ENCODE measurements at places on chromosomes 16 and 17.

DNA sequence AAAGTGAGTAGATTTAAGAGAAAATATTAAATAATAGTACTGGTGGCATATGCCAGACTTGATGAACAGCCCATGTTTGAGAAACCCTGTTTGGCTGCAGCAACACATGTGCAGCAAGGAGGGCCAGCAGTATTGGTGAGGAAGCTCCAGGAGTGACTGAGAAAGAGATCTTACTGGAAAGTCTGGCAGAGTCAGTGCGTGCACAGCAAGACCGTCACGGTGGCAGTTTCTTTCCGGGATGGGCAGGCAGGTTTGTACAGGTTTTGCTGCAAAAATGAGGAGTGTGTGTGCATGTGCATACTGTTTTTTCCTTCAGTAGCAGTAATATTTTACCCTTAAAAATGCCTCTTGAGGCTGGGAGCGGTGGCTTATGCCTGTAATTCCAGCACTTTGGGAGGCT, 41.4 kb downstream of the KSR1 start:
- DNase-seq = no peak

DNA sequence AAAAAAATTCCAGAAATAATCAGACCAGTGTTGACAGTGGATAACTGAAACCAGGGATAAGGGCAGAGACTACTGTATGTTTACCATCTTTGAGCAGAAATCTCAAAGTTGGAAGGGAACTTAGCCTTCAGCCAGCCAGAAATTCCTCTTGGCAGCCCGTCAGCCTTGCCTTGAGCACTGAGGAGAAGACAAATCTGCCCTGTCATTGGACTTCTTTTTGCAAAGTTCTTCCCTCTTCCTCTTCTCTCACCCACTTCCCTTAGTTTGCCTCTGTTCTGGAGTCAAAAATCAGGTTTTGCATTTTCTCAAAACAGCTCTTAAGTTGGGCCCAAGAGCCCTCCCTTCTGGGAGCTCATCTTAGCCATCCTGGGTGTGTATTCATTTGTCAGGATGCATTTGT, 6.2 kb downstream of the TUFM start:
- no peak for DNase-seq

DNA sequence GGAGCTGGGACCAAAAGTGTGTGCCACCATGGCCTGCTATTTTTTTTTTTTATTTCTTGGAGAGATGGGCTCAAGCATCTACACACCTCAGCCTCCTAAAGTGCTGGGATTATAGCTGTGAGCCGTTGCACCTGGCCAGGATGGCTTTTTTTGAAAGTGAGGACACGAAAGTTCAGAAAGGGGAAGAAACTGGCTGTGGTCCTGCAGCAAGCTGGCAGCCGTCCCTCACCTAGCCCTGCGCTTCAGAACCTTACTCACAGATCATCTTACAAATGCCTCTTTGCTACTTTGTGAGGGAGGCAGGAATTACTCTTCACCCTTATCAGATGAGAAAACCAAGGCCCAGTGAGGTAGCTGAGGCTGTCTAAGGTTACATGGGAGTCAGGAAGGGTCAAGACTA, 4.5 kb upstream of the PPY start:
- DNase-seq = no peak

- DNase-seq = no peak
Observed at GRCh38 chr17:40093580-40094201, 6.7 kb downstream of the NR1D1 start.

DNA sequence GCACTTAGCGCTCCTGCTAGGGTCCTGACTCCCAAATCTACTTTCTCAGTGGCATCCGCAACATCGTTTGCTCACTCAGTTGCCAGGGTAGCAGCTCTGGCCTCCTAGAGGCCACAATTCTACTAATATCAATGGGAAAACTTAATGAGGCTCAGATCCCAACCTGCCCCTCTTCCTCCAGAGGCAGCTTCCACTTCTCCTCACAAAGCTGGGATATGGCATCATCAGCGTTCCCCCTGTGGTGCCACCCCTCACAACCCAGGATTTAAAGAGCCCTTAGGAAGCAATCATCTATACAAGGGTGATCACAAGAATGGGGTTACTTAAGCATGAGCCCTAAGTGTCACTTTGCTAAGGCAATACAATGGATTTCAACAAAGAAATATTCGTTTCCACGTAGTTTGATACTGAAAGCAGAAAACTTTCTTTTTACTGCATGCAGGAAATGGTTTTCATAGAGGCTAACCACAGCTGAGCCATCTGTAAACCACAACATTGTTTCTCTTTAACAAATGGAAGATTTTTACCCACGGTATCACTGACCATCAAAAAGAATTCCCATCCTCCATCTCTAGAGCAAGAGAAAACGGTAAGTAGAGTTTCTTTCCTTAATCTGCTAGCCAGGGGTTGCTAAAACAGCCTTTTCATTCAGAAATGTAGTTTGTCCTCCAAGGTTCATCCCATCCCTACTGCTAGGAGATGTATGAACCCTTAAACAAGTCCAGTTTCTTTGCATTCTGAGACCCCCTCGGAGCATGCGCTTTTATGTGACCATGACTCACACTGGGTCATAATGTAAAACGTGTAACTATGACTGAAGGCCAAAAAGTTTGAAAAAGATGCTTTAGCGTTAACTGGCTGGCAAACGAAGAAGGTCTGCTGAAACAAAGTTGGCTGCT, 68.3 kb upstream of the BCAR1 start:
- DNase-seq = no peak

DNA sequence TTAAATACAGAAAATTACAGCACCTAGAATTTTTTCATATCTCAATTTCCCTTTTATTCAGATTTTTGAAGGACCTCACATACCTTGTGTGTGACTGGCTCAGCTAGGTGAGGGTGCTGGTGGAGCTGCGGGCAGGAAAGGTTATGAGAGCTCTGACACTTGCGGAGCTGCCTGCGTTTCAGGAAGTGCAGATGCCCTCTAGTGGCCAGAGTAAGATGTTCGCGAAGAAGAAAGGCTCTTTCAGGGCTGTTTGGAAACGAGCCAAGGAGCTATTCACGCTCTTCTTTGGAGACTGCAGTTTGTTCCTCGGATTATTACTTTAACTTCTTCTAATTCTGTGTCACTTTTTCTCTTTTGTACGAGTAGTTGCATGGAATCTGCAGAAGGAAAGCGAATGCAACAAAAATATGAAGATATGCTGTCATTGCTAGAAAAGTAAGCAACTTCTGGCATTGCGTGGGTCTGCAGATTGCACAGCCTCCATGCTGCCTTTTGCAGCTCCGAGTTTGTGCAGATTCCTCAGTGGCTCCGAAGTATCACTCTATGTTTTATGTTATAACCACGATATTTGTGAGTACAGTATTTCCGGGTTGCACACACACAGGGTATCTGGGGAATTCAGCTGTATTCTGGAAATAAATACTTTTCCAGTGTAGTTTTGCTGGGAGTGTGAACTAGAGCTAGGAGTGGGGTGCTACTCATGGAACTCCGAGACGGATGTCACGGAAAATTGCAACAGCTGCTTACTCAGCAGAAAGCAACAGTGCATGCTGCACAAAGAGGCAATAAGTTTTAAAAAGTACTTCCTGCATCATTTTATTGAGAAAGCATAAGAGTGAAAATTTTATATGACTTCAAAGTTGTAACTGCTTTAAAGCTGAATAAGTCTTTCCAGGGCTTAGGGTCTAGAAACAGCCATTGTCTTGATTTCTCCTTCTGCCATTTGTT, 46.3 kb downstream of the DNAH9 start:
- DNase-seq = peak; percentile 55

DNA sequence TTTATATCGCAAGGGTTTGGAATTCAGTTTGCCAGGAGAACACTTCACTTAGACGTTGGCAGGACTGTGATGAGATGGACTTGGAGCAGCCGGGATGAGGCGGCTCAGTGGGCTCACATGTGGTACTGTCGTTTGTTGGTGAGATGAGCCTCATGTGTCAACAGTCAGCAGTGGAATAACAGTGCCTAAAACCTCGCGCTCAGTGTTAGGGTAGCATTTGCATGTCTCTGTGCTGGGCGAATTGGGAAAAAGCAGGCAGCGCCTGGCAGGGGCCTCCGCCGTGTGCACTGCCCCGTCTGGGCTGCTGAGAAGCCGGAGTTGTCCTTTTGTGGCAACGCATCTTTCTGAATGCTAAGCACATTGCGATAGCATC, 49.7 kb downstream of the CRISPLD2 start:
- DNase-seq = no peak

DNA sequence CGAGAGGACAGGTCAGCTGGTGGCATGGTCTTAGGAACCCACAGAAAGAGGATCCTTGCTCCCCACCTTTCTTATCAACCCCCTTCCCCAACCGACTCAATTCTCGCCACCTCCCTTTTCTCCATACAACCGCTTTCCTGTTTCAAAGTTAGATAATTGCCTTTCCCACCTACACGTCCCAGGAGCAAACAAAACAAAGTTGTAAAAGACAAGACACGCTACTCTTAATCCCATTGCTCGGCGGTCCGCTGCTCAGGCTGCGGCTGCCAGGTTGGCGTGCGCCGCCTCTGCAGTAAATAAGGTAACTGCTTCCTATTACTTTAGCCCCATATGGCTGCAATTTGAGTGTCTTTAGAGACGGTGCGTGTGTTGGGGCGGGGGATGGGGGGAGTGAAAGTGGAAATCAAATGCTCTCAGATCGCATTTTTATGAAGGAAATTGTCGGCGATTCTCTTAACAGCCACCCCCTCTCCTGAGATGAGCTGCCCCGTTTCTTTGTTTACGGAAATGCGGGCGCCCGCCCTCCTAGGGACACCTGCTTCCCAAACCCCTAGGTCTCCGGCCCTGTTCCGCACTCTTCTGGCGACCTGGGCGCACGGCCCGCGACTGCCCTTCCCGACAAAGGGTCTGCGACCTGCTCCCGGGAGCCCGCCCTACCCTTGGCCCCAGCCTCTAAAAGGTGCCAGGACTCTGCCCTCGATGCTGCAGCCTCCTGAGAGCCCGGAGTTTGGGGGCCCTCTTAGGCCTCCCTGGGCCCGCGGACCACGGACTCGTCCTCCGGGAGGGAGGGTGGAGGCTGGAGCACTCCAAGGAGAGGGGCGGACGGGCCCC, 3.7 kb upstream of the CBX8 start:
- peak; percentile 82 for DNase-seq

- DNase-seq = no peak
Observed at GRCh38 chr17:15649861-15650421, 30.4 kb upstream of the FBXW10B start.

DNA sequence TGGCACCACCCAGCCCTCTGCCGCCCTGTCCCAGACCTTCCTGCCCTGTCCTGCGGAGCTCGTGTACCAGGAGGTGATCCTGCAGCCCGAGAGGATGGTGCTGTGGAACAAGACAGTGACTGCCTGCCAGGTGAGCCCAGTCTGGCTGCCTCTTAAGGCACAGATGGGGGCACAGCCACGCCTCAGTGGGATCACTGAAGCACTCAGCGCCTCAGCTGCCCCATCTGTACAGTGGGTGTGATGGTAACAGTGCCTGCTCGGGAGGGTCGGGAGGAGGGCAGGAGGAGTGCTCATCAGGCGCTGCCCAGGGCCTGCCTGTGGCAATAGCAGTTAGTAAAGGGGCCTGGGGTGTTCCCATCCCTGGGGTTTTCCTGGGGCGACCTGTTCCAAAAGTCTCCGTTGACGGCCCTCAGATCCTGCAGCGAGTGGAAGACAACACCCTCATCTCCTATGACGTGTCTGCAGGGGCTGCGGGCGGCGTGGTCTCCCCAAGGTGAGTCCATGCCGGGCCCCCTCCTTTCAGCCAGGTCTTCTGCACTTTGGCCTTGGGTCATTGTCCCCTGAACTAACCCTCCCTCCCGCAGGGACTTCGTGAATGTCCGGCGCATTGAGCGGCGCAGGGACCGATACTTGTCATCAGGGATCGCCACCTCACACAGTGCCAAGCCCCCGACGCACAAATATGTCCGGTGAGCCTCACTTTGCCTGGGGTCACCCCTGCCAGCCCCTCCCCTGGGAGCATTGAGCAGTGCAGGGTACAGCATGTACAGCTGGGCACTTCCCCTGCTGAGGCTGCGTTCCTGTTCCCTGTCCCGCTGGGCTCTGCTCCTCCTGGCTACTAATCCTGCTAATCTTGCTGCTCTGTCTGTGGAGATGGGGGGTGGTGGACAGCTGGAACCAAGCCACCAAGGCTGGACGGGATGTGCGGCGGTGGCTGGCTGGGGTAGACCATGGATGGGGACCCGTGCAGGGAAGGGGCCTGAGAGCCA, 4.5 kb upstream of the TCAP start:
- DNase-seq = no peak

- no peak for DNase-seq
Observed at GRCh38 chr17:33745047-33745760, 452.1 kb upstream of the ASIC2 start.

DNA sequence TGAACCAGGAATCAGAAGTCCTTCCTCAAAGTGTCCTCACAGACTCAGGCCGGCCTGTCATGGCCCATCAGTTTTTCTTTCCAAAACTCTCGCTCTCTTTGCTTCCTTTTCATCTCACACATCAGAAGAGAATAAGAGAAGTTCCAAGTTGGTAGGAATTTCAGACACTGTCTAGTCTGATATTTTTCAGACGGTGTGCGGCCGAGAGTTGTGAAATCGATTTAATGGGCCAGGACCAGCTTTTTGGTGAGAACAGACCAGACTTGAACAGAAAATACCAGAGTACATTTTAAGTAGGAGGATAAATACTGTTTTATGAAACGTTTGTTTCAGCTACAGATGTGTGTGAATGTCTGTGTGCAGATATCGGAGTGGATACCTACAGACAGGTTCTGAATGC, 24.8 kb upstream of the RCVRN start:
- no peak for DNase-seq

DNA sequence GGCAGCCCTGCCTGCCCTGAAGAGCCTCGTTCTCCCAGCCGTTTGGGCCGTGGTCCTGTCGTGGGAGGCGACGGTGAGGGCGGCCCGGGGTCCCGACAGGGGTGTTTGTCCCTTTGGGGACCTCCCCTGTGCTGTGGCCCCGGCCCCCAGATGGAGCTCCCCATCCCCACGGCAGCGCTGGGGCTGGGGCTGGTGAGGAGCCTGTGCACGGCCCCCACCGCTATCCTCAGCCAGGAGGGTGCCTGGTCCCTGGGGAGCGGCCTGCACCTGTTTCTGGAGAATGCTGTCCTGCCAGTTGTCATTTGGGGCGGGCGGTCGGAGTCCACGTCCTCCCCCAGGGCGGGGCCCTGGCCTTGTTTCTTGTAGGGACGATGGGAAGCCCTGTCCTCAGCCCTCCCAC, 6.6 kb downstream of the CAPN15 start:
- no peak for DNase-seq

- peak; percentile 27 for DNase-seq
Observed at GRCh38 chr17:19238167-19238505, 970 bp downstream of the EPN2 start.

DNA sequence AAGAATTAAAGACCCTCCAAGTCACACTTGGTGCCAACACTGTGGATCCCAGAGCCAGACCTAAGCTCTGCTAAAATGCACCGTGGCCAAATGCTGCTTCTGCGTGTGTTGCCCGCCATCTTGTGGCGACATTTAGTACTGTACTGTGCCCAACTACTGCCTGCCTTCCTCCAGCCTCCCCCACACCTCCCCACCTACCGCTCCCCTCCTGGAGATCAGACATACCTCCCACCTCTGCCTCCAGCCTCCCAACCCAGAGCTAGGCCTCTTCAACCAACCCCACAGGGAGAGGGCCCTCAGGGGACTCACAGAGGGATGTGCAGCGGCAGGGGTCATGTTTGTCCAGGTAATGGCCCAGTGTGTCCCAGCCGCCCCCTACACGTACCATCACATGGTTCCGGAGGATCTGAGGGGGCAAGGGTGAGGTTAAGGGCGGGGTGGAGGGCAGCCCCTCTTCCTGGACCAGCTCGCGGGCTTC, 5.5 kb downstream of the GAS2L2 start:
- peak; percentile 71 for DNase-seq

GRCh38 chr17:49510720-49511110, 15.6 kb downstream of the NGFR start:
- no peak for DNase-seq

All from NCI-H146 (cell line).